ENCODE measurements at places on chromosomes 7 and 10. TPM values are rescaled to one million over a fixed set of nuclear protein-coding genes. Genes with fewer than 3 reads are reported as not detected.

GRB10 gene
- 104 TPM for total RNA-seq

NOC3L gene
- 11.1 TPM for total RNA-seq

DNA sequence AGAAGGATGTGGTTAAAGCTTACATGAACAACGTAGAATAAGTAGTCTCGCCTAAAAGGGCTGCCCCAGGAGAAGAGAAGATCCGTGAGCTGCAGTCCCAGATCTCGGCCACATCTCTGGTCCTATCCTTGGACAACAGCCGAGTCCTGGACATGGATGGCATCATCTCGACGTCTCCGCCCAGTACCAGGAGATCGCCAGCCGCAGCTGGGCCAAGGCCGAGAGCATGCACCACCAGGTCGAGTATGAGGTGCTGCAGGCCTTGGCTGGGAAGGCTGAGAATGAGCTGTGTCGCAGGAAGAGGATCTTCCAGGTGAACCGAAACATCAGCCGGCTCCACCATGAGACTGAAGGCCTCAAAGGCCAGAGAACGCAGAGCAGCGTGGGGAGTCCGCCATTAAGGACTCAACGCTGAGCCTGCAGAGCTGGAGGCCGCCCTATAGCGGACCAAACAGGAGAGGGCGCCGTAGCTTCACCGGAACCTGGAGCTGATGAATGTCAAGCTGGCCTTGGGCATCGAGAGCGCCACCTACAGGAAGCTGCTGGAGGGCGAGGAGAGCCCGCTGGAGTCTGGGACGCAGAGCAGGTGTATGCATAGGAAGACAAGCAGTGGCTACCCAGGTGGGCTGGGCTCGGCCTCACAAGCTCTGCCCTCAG, 22.2 kb downstream of the LIPK start:
- no peaks in the 10 kb centered on the region for H3K27me3 ChIP-seq
- no peak overlapping the region for H3K4me3 ChIP-seq
- H3K4me1 ChIP-seq: no peaks in the 10 kb centered on the region
- no peak for DNase-seq
- H3K36me3 ChIP-seq: no peaks in the 10 kb centered on the region
- no peak overlapping the region for H3K27ac ChIP-seq

DNA sequence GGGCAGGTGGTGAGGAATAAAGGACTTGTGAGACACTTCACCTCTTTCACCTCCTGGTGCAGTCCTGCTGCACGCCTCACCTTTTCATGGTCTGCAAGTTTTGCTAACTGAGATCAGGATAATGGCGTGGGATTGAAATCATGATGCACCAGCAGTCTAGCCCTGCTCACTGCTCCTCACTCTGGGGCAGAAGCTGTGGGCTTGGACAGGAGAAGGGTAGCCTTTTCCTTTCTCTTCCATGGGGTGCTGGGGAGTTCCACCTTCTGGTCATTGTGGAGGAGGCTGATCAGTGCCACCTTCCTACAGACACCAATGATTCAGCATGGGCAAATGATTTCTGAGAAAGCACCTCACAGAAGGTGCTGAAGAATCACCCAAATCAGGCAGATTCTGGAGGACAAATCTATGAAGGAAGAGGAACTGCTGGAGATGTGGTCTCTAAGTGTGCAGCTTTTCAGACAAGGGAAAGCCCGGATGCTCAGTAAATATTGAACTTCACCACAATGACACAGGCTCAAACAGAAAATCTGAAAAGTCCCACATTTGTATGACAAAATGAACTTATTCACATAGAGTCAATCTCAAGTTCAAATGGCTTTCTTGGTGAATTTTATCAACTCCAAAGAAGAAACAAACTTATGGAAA, 19.7 kb downstream of the MBL2 start:
- no peak overlapping the region for H3K4me3 ChIP-seq
- H3K4me1 ChIP-seq: no peaks in the 10 kb centered on the region
- no peak overlapping the region for H3K27ac ChIP-seq

GRCh38 chr7:101744588-101744987, 72.8 kb upstream of the CUX1 start:
- H3K4me1 ChIP-seq: peaks cover 4% of the 10 kb centered on the region
- no peaks in the 10 kb centered on the region for H3K36me3 ChIP-seq
- H3K4me3 ChIP-seq: no peak overlapping the region
- DNase-seq: no peak
- H3K27me3 ChIP-seq: no peaks in the 10 kb centered on the region

- H3K27me3 ChIP-seq: no peaks in the 10 kb centered on the region
- no peak for DNase-seq
- H3K27ac ChIP-seq: no peak overlapping the region
- peaks cover 65% of the 10 kb centered on the region for H3K4me1 ChIP-seq
- H3K36me3 ChIP-seq: peaks cover 4% of the 10 kb centered on the region
- peak overlapping the region; percentile 2 for H3K4me3 ChIP-seq
These were observed 10.7 kb downstream of the NCOA4 start for GRCh38 chr10:46019569-46020343.

- no peak overlapping the region for H3K27ac ChIP-seq
- DNase-seq: no peak
- H3K4me3 ChIP-seq: no peak overlapping the region
- H3K4me1 ChIP-seq: peaks cover 6% of the 10 kb centered on the region
- no peaks in the 10 kb centered on the region for H3K27me3 ChIP-seq
These were observed 178.6 kb downstream of the SORCS3 start for GRCh38 chr10:104819731-104820130.

MOGAT3 gene
- total RNA-seq: not detected

IRF5 gene
- total RNA-seq: 25.0 TPM

- H3K4me1 ChIP-seq: peaks cover 53% of the 10 kb centered on the region
- peaks cover 12% of the 10 kb centered on the region for H3K36me3 ChIP-seq
- DNase-seq: no peak
- H3K4me3 ChIP-seq: no peak overlapping the region
- no peak overlapping the region for H3K27ac ChIP-seq
These were observed 36.0 kb upstream of the SVIL start for GRCh38 chr10:29670761-29671160.

GIMAP2 gene
- 5.9 TPM for total RNA-seq

RNF32 gene
- total RNA-seq: not detected

DNA sequence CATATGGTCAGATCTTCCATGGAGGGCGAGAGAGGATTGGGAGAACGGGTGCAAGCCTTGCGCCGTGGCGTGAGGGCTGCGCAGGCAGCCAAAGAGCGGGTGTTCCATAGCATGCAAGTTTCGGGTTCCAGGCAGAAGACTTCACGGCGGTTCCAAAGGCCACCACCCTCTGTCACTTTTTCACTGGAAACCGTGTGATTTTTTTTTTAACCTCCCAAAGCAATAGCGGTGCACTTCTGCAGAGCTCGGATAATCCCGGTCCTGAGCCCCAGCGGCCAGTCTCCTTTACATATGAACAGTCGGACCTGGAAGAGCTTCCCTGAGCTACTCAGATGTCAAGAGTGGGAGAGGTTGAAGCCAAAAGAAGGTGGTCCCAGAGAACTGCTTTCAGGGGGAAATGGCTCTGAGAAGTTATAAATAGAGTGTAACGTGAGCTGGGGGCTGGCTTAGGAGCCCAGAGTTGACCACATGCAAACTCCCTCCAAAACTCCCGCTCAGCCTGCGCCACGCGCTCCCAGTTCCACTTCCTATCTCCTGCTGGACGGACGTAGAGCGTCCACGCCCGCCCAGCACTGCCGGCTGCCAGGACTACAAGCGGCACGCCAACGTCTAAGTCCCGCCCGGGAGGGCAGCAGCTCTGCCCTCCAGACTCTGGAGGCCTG, at the start of gene MEOX2:
TSS of gene MEOX2 (minus strand) at position 389 of the 662 bp plus-strand sequence. CDS start at position 108, 281 bp downstream.
- peak within 1 kb of the TSS; percentile 83 for H3K4me3 ChIP-seq
- H3K27me3 ChIP-seq: no peaks in the 10 kb centered on the region
- peaks cover 18% of the 10 kb centered on the region for H3K4me1 ChIP-seq
- DNase-seq: no peak
- H3K36me3 ChIP-seq: no peaks in the 10 kb centered on the region

CACNA2D1 gene
- total RNA-seq: 44.7 TPM

DNA sequence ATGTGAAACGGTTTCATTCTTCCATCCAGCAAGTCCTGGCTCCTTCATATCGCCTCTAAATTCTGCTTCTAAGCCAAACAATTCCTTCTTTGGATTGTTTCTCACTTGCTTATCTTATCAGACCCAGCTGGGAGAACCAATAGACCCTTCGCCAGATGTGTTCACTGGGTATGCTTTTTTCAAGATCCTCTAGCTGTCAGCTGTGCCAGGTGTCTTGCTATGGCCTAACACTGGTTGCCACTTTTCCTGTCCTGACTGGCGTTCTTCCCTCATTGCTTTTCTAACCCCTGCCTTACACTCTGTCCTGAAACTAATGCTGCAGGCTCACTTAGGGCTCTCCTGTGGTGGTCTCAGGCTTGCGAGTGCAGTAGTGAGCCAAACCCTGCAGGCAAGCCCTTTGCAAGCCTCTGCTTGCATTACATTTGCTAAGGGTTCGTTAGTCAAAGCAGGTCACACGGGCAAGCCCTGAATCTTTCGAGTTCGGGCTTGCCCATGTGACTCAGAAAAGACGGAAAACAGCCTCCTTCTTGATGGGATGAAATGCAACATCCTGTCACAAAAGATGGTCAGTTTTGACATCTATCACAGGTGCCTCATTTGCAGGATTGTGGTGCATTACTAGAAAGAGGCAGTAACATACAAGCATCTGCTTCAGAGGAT, 92.8 kb downstream of the VWC2 start:
- no peaks in the 10 kb centered on the region for H3K36me3 ChIP-seq
- H3K4me1 ChIP-seq: no peaks in the 10 kb centered on the region
- DNase-seq: no peak
- H3K27ac ChIP-seq: no peak overlapping the region

DNA sequence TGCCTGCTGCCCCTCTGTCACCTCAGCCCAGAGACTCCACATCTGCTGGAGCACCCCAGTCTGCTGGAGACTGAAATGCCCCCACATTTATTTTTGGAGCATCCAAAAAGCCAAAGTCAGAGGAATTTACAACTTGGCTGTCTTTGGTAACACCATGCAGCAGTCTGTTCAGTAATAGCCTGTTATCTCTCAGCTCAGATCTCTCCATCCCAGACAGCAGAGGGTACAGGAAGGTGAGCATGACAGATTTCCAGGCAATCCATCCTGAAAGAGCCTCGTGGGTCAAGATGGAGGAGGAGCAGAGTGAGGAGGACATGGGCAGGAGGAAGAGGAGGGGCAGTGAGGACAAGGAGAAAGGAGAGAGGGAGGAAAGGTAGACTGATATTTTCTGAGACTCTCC, 55.9 kb downstream of the GRID1 start:
- DNase-seq: no peak
- H3K36me3 ChIP-seq: no peaks in the 10 kb centered on the region
- no peaks in the 10 kb centered on the region for H3K4me1 ChIP-seq
- no peaks in the 10 kb centered on the region for H3K27me3 ChIP-seq

NANOS1 gene
- 5.4 TPM for total RNA-seq

- H3K27me3 ChIP-seq: no peaks in the 10 kb centered on the region
- no peak for DNase-seq
- no peaks in the 10 kb centered on the region for H3K36me3 ChIP-seq
- no peak overlapping the region for H3K27ac ChIP-seq
These were observed 418.1 kb downstream of the ZNF716 start for GRCh38 chr7:57867884-57868701.

GRCh38 chr7:137386966-137387365, 43.4 kb upstream of the PTN start:
- H3K27me3 ChIP-seq: no peaks in the 10 kb centered on the region
- H3K27ac ChIP-seq: no peak overlapping the region
- no peaks in the 10 kb centered on the region for H3K36me3 ChIP-seq
- H3K4me1 ChIP-seq: no peaks in the 10 kb centered on the region
- DNase-seq: no peak

DNA sequence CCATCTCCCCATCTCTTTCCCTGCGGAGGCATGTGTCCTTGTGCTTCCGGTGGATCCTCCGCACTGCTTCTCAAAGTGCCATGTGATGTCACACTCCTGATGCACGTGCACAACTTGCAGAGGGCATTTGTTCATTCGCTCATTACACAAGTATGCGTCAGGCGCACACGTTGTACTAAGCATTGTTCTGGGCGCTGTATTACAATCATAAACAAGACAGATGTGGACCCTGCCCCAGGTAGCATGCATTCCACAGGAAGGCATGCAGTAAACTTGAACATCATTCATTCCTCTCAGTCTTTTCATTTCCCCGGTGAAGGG, 9.0 kb upstream of the RAMP3 start:
- H3K36me3 ChIP-seq: no peaks in the 10 kb centered on the region
- H3K27me3 ChIP-seq: no peaks in the 10 kb centered on the region
- no peak for DNase-seq
- H3K4me3 ChIP-seq: no peak overlapping the region
- no peaks in the 10 kb centered on the region for H3K4me1 ChIP-seq
- no peak overlapping the region for H3K27ac ChIP-seq

DNA sequence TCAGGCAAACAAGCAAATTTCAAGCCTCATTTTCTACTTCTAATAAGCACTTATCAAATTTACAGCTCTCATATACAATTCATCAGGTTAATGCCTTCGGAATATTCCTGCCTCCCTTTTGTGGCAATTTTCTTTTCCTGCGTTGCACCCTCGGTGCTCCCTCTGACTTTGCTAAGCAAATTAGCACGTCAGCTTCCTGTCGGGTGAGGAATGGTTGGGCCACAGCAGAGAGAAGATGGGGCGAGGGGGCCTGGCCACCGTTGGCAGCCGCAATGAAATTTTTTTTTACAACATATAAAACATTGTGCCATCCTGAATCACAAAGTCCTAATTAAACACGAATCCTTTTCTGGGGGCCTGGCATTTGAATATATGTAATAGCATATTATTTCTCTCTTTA, 28.1 kb downstream of the ELFN1 start:
- no peaks in the 10 kb centered on the region for H3K36me3 ChIP-seq
- H3K4me1 ChIP-seq: no peaks in the 10 kb centered on the region
- H3K27ac ChIP-seq: no peak overlapping the region
- H3K27me3 ChIP-seq: no peaks in the 10 kb centered on the region
- H3K4me3 ChIP-seq: no peak overlapping the region
- no peak for DNase-seq

DNAJC12 gene
- 5.1 TPM for total RNA-seq

GRM3 gene
- total RNA-seq: not detected

DNA sequence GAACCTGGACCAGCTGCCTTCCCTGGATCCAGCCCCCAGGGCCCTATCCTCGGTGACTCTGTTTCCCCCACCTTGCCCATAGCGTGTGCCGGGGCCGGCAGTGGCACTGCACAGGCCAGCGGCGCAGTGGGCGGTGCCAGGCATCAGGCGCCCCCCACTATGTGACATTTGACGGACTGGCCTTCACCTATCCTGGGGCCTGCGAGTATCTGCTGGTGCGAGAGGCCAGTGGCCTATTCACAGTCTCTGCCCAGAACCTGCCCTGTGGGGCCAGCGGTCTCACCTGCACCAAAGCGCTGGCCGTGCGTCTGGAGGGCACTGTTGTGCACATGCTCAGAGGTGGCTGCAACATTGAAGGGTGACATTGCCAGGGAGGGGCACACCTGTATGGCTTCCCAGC, 12.0 kb upstream of the ZNF467 start:
- no peaks in the 10 kb centered on the region for H3K36me3 ChIP-seq
- H3K4me1 ChIP-seq: no peaks in the 10 kb centered on the region
- H3K4me3 ChIP-seq: no peak overlapping the region
- no peak for DNase-seq
- H3K27ac ChIP-seq: no peak overlapping the region

TMEM229A gene
- not detected for total RNA-seq
